ENCODE measurements at places on chromosomes 5 and 9. TPM values are rescaled to one million over a fixed set of nuclear protein-coding genes. Genes with fewer than 3 reads are reported as not detected.

- no peak for DNase-seq
Measured at GRCh38 chr5:11655681-11656080, 248.6 kb downstream of the CTNND2 start.

DNA sequence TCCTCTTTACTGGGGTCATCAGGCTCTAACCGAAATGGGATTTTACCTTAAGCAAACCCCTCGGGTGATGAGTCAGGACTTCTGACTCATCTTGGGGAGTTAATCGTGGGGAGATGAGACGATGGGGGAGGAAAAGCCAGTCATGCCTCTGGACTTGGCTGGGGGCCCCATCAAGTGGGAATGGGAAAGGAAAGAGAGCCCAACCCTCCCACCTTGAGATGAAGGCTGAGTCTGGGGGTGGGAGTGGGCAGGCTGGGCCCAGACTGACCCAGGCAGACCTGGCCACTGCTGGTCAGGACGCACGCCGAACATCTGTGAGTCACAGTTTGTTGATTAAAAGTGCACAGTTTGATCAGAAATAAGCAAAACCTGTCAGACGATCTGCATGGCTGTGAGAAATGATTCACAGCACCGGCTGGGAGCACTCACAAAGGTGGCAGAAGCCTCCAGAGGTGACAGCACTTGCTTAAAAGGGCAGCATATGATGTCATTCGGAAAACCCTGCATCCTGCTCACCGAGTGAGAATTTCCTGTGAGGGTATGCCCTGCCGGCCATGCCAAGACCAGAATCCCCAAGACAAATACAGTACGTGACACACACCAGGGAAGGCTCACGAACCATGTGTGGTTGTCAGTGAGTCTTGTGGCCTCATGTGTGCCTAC is 50.0 kb upstream of the SLC25A51 start:
- DNase-seq = no peak

- no peak for DNase-seq
Measured at GRCh38 chr5:93868851-93869250, 127.5 kb upstream of the POU5F2 start.

GRCh38 chr5:5492087-5492933 is 69.8 kb downstream of the ICE1 start:
- no peak for DNase-seq

GRCh38 chr5:127002390-127002789 is 28.0 kb downstream of the MARCHF3 start:
- no peak for DNase-seq

- no peak for DNase-seq
Measured at GRCh38 chr5:1974501-1975405, 92.0 kb upstream of the IRX4 start.

DNA sequence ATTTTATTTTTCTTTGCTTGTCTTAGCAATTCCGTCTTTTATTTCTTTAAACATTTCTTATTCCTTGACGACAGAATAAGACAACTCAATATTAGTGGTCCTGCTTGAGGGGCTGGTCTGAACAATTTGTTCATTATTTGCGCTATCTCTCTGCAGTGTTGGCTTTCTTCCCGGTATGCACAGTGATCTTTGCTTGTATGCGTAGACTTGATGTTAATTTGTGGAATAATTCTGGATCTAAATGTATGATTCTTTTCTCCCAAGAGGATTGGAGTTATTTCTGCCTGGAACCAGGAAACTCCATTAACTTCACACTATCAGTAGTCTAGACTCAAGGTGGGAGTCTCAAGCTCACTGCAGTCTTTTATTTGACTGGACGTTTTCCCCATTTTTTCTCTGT is 80.4 kb downstream of the KDM4C start:
- no peak for DNase-seq

DNA sequence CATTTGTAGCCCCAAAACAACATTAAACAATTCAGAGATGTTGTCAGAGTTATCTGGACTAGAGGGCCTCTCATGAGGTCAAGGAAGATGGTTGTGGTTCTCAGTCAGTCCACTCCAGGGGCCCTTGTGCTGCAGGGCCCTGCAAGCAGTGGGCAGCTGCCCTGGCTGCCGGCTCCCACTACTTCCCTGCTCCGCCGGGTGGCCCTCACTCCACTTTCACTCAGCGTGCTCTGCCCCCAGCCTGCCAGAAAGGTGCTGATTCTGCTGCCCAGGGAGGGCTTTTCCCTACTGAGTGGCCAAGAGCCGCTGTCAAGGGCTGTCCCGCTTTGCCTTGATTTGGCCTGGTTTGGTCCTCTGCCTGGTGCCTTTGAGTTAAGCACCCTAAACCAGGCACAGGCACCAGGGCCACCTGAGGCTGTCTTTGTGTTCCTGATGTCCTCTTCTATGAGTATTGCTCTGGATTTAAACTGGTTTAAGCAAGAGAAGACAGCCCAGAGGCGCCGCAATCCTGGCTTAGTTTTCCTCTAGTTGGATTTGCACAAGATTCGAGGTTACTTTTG is 117.2 kb downstream of the GADD45G start:
- no peak for DNase-seq

- DNase-seq = no peak
Measured at GRCh38 chr9:38024036-38024681, 44.9 kb downstream of the SHB start.

GRCh38 chr9:98533132-98533531 is 175.6 kb downstream of the GABBR2 start:
- no peak for DNase-seq

GRCh38 chr9:107675351-107676259 is 186.0 kb upstream of the KLF4 start:
- DNase-seq = no peak

GRCh38 chr5:39225405-39226099 is 6.2 kb upstream of the FYB1 start:
- DNase-seq = no peak

- no peak for DNase-seq
Measured at GRCh38 chr9:3014178-3014577, 170.3 kb upstream of the PUM3 start.

Gene DOLK
- 16.9 TPM for polyA plus RNA-seq

Gene FAM81B
- polyA plus RNA-seq = 5.2 TPM

Gene GPR21
- not detected for polyA plus RNA-seq

Gene CER1
- polyA plus RNA-seq = 1.8 TPM

Gene ABCA1
- polyA plus RNA-seq = 8.4 TPM

Gene ECSCR
- 30.4 TPM for polyA plus RNA-seq

Gene PLPP7
- 3.3 TPM for polyA plus RNA-seq

Gene OBP2B
- 0.17 TPM for polyA plus RNA-seq
